Esophagus squamous epithelium (tissue), 5 donors: ENCODE measurements at places on chromosomes 1 and 21.

DNA sequence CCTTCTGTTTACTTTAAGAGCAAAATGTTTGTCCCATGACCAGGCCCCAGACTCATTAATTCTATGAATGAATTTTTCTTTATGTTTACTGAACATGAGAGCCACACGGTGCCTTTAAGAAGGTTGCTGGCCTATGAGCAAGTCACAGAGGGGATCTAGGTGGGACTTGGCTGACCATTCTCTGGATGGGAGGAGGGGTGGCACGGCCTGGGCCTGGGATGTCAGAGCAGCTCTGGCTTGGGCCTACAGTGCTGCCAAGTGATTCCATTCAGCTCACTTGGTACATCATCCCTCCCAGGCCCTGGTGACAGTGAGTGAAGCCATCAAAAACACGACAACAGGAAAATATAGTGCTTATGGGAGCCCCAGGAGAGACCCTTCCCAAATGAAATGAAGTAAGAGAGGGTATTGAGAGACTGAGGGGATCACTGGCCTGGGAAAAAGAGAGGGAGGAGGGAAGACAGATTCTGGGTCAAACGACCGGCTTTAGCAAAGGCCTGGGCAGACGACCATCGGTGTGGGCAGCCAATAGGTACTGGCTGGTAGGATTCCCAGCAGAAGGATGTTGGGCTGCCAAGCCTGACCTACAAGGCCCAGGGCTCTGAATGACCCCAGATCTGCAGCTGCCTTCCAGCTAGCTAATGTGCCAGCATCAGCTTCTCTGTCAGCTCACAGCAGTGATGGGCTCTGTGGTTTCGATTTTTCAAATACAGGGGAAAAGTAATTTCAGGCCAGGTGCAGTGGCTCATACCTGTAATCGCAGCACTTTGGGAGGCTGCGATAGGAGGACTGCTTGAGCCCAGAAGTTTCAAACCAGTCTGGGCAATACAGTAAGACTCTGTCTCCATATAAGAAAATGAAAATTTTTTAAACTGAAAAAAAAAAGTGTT is 3.3 kb downstream of the TMEM53 start:
- no peaks in the 10 kb centered on the region for H3K36me3 ChIP-seq
- H3K27me3 ChIP-seq = no peaks in the 10 kb centered on the region
- H3K27ac ChIP-seq = no peak overlapping the region
- H3K4me1 ChIP-seq = peaks cover 39% of the 10 kb centered on the region

DNA sequence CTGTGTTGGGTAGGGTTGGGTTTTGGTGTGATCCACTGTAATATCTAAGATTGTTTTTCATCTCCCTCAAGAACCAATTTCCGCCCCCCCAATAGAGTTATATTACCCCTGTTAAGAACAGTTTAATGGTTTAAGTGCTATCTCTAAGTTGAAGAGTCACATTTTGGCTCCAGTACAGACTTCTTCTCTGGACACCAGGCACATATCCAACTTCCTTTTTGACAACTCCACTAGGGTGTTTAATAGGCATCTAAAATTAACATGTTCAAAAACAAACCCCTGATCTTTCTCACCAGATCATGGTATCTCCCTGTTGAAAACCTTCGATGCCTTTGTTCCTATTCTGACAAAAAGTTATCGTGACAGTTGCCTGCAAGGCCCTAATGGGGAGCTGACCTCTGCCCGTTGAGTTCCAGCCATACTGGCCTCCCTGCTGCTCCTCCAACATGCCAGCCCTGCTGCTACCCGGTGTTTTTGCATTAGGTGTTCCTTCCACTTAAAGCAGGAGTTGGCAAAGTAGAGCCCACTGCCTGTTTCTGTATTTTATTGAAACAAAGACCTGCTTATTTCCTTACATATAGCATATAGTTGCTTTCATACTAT is 18.6 kb downstream of the USP24 start:
- H3K27me3 ChIP-seq = no peaks in the 10 kb centered on the region
- no peak overlapping the region for H3K4me3 ChIP-seq
- no peak for DNase-seq
- no peak overlapping the region for H3K27ac ChIP-seq
- peaks cover 9% of the 10 kb centered on the region for H3K4me1 ChIP-seq
- no peaks in the 10 kb centered on the region for H3K36me3 ChIP-seq

GRCh38 chr1:205456868-205457745 is 1.3 kb upstream of the BLACAT1 start:
- no peaks in the 10 kb centered on the region for H3K36me3 ChIP-seq
- peaks cover 35% of the 10 kb centered on the region for H3K27me3 ChIP-seq
- H3K27ac ChIP-seq = no peak overlapping the region
- peaks cover 19% of the 10 kb centered on the region for H3K4me1 ChIP-seq
- H3K4me3 ChIP-seq = no peak overlapping the region

- H3K4me1 ChIP-seq = no peaks in the 10 kb centered on the region
- H3K27ac ChIP-seq = no peak overlapping the region
- H3K36me3 ChIP-seq = no peaks in the 10 kb centered on the region
- no peaks in the 10 kb centered on the region for H3K27me3 ChIP-seq
- H3K4me3 ChIP-seq = no peak overlapping the region
- DNase-seq = no peak
These were observed 267.7 kb upstream of the PROX1 start for GRCh38 chr1:213720032-213720431.

GRCh38 chr1:174114106-174114505 is 45.2 kb upstream of the RABGAP1L start:
- no peak overlapping the region for H3K27ac ChIP-seq
- H3K36me3 ChIP-seq = no peaks in the 10 kb centered on the region
- H3K4me1 ChIP-seq = no peaks in the 10 kb centered on the region
- no peak for DNase-seq
- H3K4me3 ChIP-seq = no peak overlapping the region

- peaks cover 19% of the 10 kb centered on the region for H3K4me1 ChIP-seq
- no peak overlapping the region for H3K4me3 ChIP-seq
- H3K27ac ChIP-seq = peak overlapping the region; percentile 84
- H3K36me3 ChIP-seq = peaks cover 16% of the 10 kb centered on the region
- H3K27me3 ChIP-seq = no peaks in the 10 kb centered on the region
These were observed 3.8 kb downstream of the ZNF672 start for GRCh38 chr1:248841702-248842395.

DNA sequence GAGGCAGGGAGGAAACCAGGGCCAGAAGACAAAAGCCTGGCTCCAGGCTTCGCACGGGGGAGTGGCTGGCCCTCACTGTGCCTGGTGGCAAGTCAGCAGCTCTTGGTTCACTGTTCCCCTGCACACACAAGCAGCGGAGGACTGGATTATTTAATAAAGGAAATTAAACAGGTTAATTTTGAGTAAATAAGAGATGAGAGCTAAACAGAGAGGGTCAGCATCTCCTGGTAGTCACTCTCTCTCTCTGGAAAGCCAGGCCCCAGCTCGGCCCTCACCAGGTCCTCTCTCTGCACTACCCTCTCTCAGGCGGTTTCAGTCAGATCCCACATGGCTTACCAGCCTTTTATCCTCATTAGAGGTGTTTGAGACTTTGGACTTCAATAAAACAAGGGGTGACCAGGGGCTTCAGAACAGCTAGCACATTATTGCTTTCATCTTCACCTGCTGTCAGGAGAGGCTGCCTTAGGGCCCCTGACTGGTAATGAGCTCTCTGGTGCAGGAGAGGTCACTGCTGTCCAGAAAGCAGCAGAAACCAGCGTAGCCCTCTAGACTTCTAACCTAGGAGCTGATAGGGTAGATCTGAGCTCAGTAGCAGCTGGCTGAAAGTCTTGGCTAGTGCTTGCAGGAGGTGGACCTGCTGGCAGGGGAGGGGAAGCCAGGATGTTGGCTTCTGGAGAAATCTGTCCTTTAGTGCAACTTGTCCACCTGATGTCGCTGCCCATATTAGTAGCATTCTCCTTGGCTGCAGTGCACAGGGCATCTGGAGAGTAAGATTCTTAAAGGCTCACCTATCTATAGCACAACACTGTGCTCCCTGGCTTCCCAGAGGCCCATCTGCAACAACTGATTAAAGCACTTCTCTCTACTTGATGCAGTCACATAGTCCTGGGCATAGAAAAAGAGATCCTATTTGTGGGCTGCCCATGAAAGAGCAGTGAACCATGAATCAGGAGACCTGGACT is 45.9 kb downstream of the SYT6 start:
- DNase-seq = no peak
- no peaks in the 10 kb centered on the region for H3K4me1 ChIP-seq
- H3K36me3 ChIP-seq = no peaks in the 10 kb centered on the region
- no peak overlapping the region for H3K27ac ChIP-seq
- H3K27me3 ChIP-seq = no peaks in the 10 kb centered on the region

DNA sequence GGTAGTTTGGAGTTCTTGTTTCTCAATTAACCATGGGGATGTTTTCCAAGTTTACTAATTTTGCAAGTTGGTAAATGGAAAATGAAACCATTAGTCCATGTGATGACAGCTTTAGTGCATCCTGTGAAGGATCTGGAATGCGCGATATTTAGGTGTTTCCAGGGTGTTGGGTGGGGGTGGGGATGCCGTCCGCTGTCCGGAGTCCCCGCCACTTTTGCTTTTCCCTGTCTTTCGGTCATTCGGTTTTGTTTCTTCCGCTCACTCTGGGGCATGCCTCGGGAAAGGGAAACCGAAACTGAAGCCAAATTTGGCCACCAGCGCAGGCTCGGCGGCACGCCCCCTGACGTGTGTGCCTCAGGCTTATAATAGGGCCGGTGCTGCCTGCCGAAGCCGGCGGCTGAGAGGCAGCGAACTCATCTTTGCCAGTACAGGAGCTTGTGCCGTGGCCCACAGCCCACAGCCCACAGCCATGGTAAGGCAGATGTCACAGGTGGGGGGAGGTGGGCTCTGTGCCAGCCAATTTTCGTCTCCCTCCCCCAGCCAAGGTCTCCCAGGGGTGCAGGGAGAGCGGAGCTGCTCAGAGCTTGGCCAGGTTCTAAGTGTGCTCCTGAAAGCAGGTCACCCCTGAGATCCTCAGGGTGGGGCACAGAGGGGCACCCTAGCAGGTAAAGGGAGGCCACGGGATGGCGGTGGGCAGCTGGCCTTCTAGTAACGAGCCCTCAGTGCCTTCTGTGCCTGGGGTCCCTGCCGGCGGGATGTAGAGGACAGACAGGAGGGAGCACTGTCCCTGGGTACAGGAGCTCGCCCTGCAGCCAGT is at the start of gene ISG15:
ISG15 (plus strand) TSS at position 393 of the 817 bp plus-strand sequence; CDS start at position 470, 77 bp downstream.
- peak; percentile 67 for DNase-seq
- H3K27me3 ChIP-seq = no peaks in the 10 kb centered on the region
- H3K4me3 ChIP-seq = peak within 1 kb of the TSS; percentile 86
- H3K27ac ChIP-seq = peak within 1 kb of the TSS; percentile 93
- H3K36me3 ChIP-seq = no peaks in the 10 kb centered on the region
- peaks cover 25% of the 10 kb centered on the region for H3K4me1 ChIP-seq

- H3K36me3 ChIP-seq = no peaks in the 10 kb centered on the region
- no peak for DNase-seq
- H3K27me3 ChIP-seq = no peaks in the 10 kb centered on the region
- no peak overlapping the region for H3K4me3 ChIP-seq
- peak overlapping the region; percentile 57 for H3K27ac ChIP-seq
These were observed 3.8 kb downstream of the PTAFR start for GRCh38 chr1:28172713-28173150.

DNA sequence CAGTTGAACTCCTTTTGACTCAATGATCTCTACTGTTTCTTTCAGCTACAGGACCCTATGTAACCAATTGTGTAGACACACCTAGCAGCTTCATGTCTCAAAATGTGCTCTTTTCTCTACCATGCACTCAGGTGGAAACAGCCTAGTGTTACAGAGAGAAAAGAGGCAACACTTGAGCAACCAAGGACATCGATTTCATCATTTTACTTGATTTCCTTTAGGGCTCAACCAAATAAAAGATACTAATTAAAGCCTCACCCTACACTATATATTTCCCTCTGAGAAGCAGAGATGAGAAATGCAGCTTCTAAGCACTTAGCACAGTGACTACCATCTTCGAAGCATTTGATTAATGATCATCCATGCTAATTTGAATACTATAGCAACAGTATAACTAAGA is 55.1 kb downstream of the PTGER3 start:
- no peak overlapping the region for H3K4me3 ChIP-seq
- no peaks in the 10 kb centered on the region for H3K27me3 ChIP-seq
- no peak overlapping the region for H3K27ac ChIP-seq
- no peaks in the 10 kb centered on the region for H3K4me1 ChIP-seq

DNA sequence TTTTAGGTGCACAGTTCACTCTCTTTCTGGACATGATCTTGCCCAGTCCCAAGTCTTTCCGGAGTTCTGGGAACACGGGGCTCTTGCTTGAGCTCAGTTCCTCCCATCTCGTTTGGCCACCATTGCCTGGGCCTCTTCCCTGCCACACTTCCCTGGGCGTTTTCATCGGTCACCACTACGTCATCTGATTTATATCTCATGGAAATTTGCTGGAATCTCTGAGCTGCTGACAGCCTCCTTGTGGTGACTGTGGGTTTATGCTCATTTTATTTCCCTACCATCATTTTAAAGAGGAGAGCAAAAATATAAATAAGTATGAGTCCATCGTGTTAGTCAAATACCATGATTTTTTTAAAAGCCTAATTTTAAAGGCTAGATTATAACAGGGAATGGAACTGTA is 449.1 kb upstream of the KAZN start:
- no peaks in the 10 kb centered on the region for H3K36me3 ChIP-seq
- no peaks in the 10 kb centered on the region for H3K4me1 ChIP-seq
- H3K27me3 ChIP-seq = no peaks in the 10 kb centered on the region
- no peak overlapping the region for H3K27ac ChIP-seq
- no peak for DNase-seq
- H3K4me3 ChIP-seq = no peak overlapping the region

- H3K36me3 ChIP-seq = no peaks in the 10 kb centered on the region
- H3K27me3 ChIP-seq = no peaks in the 10 kb centered on the region
- H3K4me1 ChIP-seq = peaks cover 12% of the 10 kb centered on the region
- DNase-seq = no peak
- H3K27ac ChIP-seq = no peak overlapping the region
These were observed 9.0 kb upstream of the CSRP1 start for GRCh38 chr1:201515895-201516294.

GRCh38 chr21:17613242-17613676 is 558 bp upstream of the BTG3 start:
- no peaks in the 10 kb centered on the region for H3K27me3 ChIP-seq
- H3K4me1 ChIP-seq = peaks cover 7% of the 10 kb centered on the region
- no peaks in the 10 kb centered on the region for H3K36me3 ChIP-seq
- no peak for DNase-seq
- peak overlapping the region; percentile 95 for H3K27ac ChIP-seq

GRCh38 chr1:159953536-159954515 is at the start of gene SLAMF9:
TSS of gene SLAMF9 (minus strand) at chr1:159954237. CDS start at chr1:159954137, 100 bp downstream.
- peaks cover 56% of the 10 kb centered on the region for H3K4me1 ChIP-seq
- H3K27me3 ChIP-seq = no peaks in the 10 kb centered on the region
- H3K36me3 ChIP-seq = no peaks in the 10 kb centered on the region
- DNase-seq = no peak
- no peak within 1 kb of the TSS for H3K4me3 ChIP-seq

- no peak overlapping the region for H3K27ac ChIP-seq
- no peak overlapping the region for H3K4me3 ChIP-seq
- no peak for DNase-seq
- H3K27me3 ChIP-seq = no peaks in the 10 kb centered on the region
These were observed 285.5 kb downstream of the VAV3 start for GRCh38 chr1:107679411-107679953.

DNA sequence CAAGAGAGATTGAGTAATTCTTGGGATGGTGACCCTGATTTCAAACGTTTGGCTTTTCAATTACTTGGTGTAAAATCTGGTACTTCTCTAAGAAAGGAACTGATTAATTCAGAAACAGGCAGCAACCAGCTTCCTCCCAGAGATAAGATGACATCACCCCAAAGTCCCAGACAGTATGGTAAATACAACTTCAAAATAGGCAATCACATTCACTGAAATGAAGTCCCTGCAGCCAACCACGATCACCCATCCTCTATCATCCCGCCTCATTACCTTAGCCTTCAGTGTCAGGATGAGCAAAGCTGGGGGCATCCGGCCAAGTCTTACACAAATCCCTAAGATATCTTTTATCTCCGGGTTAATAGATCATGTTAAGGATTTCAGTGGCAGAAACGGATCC is 26.4 kb upstream of the RUNX1 start:
- H3K4me1 ChIP-seq = no peaks in the 10 kb centered on the region
